ENCODE measurements at places on chromosomes 5 and 9.

DNA sequence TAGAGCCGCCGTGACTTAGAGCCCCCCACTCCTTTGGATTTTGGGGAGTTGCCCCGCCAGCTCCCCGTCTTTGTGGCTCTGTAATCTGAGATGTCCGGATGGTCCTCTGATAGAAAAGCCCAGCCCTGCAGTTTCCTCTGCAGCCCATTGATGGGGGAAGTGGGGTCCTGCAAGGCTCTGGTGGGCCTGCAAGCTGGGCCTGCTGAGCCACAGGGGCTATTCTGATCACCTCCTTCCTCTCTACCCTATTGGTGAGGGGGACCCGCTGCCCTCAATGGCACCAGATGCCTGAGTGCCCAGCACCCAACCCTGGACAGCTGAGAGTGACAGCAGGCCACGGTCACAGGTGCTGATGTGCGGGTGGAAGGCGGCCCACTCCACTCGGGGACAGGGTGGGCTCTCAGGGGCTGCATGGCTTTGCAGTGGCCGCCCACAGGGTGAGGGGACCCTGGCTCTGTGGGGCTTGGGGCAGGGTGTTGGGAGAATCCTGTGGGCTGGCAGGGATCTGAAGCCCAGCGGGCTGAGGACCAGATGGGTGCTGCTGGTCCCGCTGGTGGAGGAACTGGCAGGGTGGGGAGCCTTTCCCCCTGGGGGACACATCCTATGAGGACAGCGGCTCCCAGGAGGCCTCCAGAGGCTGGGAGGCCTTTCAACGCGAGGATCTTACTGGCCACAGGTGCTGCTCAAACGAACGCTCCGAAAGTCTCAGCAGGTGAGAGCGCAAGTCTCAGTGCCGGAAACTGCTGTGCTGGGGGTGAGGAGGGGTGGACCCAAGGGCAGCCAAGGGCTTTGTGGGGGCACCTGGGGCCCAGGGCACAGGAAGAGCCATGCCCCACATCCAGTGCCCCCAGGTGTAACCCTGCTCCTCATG lies 30.0 kb upstream of the LPCAT1 start:
- DNase-seq, result no peak

DNA sequence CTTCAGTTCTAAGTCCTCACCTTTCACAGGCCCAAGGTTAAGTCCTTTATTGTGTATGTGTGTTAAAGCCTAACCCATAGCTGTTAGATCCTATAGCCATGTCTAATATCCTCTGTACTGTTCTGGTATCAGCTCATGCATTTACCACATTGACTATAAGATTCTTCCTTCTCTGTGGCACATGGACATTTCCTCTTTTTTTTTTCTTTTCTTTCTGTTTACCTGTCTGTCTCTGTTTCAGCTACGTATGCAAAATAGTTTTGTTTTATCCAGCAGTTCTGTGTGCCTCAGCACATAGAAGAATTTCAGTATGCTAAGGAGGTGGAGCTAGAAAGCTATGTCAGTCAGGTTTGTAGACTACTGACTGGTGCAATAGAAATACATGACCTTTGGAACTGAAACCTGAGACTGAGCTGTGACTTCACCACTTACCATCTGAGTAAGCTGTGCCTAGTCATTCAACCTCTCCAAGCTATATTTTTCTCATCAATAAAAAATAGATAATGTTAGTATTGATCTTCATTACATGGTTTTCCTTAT lies 155.6 kb upstream of the VLDLR start:
- DNase-seq, result no peak

DNA sequence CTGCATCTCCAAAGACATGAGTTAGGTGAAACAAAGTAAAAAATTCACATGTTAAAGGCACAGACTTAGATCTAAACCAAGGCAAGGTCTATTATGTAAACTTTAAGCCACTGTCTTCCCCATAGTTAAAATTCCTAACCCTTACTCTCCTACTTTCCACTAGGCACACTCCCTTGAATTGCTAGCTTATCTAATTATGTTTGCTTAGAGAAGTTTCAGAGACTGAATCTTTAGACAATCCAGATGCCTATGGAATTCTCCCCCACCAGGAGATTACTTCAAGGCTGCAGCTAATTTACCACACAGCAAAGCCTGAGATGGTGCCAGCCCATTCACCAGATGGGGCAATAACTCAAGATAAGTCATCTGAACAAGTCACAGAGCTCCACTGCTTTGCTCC lies 803.1 kb upstream of the COX7C start:
- DNase-seq, result no peak

GRCh38 chr9:128684325-128685199 lies 4.5 kb upstream of the SET start:
- no peak for DNase-seq
